ENCODE measurements at places on chromosomes 4 and X.

- no peak for DNase-seq
Observed at GRCh38 chr4:154421618-154422017, 70.0 kb downstream of the DCHS2 start.

- no peak for DNase-seq
Observed at GRCh38 chr4:4860600-4861389, 1.3 kb downstream of the MSX1 start.

DNA sequence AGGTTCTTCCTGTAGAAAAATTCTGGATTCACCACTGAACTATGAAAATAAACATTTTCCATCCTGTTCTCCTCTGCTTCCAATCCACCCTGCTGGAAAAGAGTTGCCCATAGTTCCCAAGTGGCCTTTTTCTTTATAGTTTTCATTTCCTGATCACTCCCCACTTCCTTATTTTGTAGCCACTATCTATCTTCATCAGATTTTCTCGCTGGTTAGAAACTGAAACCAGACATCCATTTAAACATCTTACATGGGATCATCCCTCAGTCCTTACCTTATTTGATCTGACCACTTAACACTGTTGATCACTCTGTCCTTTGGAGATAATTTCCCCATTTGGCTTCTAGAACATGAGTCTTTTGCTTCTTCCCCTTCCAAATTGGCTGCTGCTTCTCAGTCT, 42.2 kb upstream of the SCOC start:
- DNase-seq: no peak

DNA sequence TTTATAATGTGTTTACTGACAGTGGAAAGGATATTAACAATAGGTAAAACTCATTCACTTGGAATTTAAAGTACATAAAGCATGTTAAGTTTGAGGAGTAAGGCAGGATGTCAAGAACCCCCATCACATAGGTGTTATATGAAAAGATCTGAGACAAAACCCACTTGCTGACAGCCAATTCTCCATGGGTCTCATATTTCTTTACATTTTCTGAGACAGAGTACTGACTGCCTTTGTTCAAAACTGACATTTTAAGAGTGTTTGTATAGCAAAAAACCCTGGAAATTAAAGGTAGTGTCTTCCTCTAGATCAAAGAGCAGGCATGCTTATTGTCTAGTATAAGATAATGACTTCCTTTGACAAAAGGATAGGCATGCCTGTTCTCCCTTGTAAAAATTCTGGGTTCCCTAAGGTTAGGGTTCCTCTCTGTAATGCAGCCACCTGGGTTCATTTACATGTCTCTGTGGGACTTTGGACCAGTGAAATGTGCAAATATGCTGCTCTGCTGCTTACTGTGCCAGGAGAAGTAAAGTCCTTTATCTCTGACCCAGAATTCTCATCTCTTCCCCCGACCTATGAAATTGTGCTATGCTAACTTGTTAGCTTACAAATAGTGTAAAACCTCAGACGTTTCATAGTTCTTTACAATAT, 123.6 kb downstream of the PCDH18 start:
- no peak for DNase-seq

DNA sequence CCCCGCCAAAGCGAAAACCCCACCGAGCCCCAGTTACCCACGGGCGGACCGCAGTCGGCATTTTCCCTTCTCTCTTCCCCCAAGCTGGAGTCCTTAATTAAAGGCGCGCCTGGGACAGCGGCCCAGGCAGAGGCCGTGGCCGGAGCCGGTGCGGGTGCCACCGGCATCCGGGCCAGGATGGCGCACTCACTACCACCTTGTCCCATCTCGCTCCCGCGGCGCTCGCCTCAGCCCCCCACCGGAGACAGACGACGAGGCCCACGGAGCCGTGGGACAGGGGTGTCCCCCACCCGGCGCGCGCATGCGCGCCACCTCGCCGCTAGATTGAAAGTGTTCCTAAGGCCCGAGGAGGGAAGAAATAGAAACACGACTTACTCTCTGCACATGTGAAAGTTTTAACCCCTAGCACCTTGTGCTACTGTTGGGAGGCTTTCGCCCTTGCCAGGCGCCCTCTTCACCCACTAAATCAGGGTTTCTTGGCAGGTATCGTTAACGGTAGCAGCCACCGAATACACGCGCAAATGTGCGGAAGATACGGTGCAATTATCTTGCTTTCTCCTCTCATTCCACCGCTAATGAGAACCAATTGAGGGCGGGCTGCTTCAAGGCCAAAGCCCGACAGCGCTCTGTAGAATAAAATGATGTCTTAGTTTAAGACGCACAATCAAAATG, 64.3 kb upstream of the CCDC160 start:
- no peak for DNase-seq

GRCh38 chr4:185145572-185145971, 2.5 kb downstream of the SLC25A4 start:
- no peak for DNase-seq

- DNase-seq: no peak
Observed at GRCh38 chr4:174919886-174920423, 1.8 kb downstream of the ADAM29 start.

DNA sequence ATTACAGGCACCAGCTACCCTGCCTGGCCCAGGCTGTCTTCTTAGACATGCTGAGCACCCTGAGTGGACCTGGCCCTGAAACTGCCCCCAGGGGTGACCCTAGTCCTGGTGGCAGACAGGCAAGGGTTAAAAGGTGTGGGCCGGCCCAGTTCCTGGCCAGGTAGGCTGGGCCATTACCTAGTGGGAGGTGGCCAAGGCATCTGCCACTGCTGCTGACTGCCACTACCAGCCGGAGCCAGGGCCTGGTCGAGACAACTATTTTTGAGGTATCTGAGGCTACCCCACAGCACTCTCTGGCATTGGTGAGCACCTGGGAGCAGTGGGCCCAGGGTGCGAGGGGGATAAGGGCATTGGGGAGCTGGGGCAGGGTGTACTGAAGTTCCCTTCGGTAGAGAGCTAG, at the start of gene CCDC120:
Gene CCDC120 (plus strand): TSS at position 206 of the 400 bp plus-strand sequence. CDS start 3,043 bp downstream, outside the sequence.
- no peak for DNase-seq

DNA sequence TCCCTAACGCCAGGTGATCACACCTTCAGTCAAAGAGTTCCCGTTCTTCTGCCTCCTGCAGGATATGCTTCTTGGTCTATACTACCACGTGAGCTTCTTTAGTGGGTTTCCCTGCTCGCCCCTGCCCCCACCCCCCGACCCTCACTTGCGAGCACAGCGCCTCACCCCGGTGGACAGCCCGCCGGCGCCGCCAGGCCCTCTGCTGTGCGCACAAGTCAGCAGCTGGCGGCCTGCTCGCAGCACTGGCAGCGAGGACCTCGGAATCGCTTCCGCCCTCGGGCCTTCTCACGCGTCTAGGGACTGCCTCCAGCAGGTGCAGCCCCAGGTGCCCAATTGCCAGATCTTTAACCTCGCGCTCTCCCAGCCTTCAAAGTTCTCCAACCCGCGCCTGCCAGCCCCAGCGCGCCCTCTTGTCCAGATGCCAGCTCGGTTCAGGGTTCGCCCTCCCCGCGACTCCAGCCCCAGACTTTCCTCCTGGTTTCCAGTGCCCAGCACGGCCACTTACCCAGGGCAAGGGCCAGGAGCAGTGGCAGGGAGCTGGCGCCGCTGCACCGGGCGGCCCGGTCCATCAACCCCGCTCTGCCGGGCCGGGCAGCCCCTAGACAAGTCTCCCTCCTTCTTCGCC, 454 bp downstream of the BTC start:
- DNase-seq: no peak

DNA sequence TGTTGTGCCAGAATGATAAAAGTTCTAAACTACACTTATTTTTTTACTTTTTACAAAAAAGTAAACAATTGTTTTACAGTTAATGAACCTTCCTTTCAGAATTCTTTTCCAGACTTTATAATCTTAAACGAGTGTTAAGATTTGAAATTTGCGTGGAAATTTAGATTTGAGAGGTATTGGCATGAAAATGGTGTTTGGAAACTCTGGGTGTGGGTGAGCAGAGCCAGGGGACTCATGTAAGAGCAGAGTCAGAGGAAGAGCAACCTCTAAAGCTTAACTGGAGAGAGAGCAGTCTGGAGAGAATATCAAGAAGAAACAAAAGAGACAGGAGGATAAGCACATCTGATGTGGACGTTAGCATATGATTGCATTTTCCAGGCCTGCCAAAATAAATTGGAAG, 48.2 kb downstream of the MMRN1 start:
- DNase-seq: no peak

DNA sequence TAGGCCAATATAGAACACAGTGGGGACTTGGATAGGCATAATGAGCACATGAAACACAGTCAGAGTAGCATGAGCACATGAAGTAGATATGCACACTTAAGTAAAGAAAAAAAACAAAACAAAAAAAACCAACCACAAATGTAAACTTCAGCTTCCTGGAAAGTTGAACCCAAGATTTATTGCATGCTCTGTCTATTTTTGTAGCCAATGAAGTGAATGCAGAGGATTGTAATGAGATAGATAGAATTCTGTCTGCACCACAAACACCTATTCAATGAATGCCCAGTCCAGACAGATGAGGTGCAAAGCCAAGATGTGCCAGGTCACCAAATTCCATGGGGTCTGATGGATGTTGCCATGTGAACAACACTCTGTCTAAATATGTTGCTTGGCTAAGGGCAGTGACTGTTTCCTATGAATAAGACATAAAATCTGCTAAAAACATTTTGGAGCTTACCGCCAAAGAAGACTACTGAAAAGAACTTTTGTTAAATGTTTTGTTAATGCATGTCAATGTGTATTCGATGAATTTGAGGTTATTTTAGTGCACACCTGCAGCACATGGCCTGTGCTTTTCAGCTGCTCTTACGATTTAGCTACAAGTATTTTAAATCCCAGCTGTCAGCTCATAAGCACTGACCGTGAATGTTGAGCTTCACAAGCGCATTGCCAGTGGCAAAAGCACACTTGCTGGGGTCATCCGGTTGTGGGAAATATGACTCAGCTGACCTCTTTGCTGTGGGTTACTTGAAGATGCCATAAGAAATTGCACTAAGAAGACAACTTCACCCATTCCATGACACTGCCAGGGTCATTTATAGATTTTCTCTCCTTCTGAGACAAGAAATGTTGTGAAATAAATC, 374.8 kb upstream of the GNPDA2 start:
- DNase-seq: no peak

Measured in foreskin melanocyte (primary cell).